ENCODE measurements at places on chromosomes 5 and 9.

DNA sequence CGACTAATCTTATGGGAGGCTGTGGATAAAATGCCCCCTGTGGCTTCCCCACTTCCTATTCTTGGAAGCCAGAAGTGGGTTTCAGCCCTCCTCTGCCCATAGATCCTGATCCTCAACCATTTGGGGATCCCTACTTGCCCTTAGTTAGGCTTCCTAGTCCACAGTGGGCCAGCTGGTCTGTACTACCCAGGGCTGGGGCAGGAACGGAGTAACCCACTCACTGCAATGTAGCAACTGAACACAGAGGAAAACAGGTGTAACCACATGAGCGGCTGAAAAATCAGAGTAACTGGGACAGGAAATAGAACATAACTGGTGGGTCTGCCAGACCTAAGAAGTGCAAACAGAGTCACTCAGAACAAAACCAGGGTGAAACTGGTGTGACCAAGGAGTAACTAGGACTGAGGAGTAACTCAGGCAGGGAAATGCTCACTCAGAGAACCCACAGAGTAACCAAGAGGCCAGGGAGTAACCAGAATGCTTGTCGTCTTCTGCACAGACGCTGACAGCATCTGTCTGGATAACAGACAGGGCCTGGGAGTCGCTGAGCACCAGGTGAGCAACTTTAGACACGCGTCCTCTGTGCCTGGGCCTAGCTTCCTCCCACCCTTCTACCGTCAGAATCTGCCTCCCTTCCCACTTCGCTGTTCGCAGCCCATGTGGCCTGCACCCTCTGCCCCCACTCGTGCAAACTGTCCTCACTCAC lies 1.0 kb downstream of the AQP3 start:
- no peak for DNase-seq

- no peak for DNase-seq
These were observed 29.2 kb upstream of the SMC5 start for GRCh38 chr9:70229579-70229978.

DNA sequence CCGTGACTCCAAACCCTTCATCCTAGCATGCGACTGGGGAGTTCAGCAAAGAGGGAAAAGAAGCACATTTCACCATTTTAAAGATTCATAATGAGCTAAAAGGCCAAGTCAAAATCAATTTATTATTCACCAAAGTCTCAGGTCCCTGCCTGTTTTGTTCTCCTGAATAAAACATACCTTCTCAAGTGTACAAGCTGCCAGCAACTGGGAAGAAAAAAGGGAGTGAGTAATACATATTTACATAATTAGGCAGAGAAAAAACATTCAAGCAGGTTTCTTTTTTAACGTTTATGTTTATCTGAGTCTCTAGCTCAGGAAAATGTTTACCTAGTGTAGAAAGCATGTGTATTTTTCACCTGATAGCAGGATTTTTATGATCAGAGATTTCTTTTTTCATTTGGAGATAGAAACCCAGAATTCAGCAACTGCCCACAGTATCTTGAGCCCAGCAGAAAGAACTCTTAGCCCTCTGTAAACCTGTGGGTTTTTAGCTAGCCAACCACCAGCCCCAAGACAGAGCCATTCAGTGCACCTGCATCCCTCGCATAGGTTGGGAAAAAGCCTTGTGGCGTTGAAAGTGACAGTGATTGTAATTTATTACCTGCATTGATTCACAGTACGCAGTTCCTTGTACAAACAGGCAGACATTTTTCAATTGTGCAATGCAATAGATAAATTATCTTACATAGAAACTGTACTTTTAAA lies 117.9 kb upstream of the GRIA1 start:
- no peak for DNase-seq

DNA sequence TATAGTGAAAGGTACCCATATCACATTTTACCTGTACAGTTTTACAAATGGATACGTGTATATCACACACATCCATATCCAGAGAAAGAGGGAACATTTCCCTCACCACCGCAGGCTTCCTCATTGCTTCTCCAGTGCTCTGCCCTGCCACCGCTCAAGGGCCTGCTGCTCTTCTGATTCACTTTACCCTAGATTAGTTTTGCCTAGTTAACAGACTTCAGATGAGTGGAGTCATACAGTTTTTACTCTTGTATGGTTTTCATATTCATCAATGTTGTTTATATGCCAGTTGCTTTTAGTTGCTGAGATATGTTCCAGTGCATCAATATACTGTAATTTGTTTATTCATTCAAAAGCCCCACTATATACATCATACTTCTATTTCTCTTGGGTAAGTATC lies 53.9 kb upstream of the POMT1 start:
- DNase-seq, result no peak

GRCh38 chr9:75467142-75467541 lies 378.8 kb downstream of the OSTF1 start:
- DNase-seq, result no peak

DNA sequence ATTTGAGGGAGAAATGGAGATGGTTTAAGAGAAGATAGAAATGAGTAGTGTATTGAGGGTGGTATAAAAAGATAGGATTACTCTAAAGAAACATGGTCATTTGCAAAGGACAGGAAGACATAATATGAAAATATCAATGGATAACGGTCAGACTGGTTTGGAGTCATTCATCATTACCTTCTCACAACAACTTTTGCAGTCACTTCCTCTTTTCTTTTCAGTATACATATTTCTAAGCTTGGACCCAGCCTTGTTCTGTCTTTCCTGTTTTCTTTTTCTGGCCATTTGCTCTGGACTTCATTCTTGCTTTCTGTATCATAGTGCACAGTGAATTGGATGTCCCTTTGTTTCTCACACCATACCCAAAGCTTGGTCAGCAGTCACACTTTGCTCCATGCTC lies 966.5 kb upstream of the TYRP1 start:
- DNase-seq, result no peak

DNA sequence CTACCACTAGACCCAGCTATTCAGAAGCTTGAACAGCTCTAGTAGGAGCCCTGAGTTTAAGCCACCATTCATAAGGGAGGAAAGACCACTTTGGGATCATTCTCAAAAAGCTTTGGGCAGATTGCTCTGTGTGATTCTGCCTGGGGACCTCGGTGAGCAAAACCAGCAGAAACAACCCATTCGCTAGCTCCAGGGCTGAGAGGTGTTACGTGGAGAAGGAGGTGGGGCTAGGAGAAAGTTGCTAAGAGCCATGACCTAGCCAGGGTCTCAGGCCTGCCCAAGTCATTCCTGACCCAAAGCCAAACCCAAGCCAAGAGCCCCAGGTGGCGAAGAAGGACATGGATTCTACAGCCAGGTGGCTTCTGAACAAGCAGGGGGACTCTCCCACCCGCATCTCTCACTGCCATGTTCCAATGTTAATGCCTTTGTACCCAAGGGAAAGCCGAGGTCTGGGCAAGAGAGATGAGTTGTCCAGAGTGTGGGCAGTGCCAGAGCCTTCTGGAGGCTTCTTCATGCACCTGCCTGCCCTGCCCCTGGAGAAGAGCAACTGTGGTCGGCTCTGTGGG lies 4.0 kb upstream of the BARHL1 start:
- no peak for DNase-seq

GRCh38 chr9:22580788-22581187 lies 134.2 kb downstream of the DMRTA1 start:
- DNase-seq, result no peak

- no peak for DNase-seq
These were observed 42.3 kb downstream of the B4GALT1 start for GRCh38 chr9:33124751-33125381.

- no peak for DNase-seq
These were observed 202.6 kb downstream of the NR3C1 start for GRCh38 chr5:143200781-143201398.

- no peak for DNase-seq
These were observed 142.9 kb downstream of the DMAC1 start for GRCh38 chr9:7656636-7657035.

DNA sequence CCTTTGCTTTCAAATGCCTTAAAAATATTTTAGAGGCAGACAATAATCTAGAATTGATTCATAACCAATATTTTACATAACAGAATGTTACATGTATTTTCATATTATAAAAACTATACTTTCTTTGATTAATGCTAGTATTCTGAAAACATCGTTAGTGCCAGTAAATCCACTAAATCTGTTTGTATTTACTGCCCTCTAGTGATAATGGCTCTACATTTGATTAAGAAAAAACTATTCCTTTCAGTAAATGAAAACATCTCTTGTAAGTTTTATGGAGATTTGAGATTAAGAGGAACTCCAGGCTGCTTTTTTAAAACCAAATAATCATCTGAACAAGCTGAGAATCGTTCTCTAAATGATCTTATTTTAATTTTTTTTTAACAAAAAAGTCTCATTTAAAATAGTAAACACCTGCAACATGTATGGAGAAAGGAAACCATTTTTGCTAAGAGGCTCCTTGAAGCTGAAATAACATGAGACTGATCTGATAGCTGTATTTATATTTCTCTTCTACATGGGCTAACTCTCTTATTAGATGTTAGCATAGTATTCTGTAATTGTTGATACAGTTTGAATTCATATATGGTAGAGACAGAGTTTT lies 424.7 kb downstream of the RAB3C start:
- no peak for DNase-seq

GRCh38 chr5:14464096-14464495 lies 117.5 kb upstream of the OTULINL start:
- no peak for DNase-seq

- DNase-seq, result no peak
These were observed 1096.3 kb upstream of the DMAC1 start for GRCh38 chr9:8895861-8896224.

DNA sequence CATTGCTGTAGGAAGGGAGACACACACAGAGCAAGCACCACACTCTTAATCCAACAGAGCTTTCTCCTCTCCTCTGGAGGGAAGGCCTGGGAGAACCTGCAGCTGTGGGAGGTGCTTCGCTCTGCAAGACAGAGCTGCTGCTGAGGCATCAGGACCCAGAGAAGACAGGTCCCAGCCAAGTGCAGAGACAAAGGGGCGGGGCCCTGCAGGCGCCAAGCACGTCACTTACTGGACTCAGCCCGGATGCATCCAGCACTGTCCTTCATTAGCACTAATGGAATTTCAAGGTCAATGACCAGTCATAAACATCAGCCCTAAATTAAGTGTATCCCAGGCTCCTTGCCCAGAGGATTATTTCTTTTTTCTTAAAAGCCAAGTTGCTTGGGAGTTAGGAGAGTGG lies 337.1 kb upstream of the PANK3 start:
- no peak for DNase-seq

DNA sequence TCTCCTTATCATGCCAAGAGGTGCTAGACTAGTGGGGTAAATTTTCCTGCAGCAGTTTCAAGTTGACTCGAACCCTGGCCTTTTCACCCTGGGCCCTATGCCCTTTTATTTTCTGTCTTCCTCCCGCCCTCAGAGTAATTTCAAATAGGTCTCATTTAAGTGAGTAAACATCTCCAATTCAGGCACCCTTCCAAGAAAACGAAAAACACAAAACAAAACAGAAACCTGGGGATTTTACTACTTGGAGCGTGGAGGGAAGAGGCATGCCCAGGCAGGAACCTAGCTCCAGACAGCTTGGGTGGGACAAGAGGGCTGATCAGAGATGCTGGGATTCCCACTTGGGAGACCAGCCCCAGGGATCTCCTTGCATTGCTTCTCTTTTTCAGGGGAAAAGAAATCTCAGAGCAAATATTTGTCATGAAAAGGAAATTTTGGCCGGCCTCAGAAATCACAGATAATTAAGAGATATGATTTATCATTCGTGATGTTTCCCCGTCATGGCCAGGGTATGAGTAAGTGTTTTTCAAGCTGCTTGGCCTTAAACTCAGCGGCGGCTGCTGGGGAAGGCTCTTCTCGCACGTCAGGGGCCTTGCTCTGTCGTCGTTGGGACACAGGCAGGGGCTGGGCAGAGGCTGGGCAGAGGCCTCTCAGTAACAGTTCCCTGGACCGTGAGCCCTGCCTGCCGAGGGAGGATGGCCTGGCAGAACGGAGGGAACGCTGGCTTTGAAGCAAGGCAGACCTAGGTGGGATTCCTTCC lies 248.6 kb upstream of the KLF4 start:
- DNase-seq, result no peak

GRCh38 chr9:114289571-114290481 lies 33.1 kb upstream of the ORM1 start:
- peak; percentile 81 for DNase-seq

- no peak for DNase-seq
These were observed 76.5 kb upstream of the OLFM1 start for GRCh38 chr9:135010921-135011320.

DNA sequence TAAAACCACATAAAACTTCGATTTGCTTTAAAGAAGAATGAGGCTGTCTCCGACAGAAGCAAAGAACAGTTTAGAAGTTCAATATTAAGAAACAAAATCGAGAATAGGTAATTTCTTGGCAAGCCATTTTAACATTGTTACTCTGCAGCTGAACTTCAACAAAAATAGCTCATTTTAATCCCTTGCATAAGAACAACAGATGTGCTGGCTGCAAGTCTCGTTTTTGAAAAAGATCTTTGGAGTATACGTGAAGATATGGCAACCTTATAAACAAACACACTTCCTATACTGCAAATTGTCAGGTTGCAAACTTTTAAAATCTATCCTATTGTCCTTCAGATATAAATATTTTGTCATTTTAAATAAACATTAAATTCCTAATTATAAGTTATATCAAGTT lies 71.5 kb downstream of the FBN2 start:
- DNase-seq, result no peak

DNA sequence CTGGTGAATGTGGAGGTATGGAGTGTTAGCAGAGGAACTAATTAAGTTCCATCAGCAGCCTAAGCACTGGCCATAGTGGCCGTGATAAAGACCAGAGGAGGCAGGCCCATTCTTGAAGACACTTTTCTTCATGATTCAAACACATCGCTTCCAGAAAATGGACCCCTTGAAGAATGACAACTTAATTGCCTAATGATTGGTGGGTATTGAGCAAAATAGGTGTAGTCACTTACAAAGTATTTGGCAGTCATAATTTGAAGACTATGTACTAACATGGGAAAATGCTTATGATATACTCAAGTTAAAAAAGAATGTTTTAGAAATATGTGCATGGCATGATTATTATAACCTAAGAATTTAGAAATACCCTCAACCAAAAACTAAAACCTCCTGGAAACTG lies 44.8 kb downstream of the MEGF10 start:
- DNase-seq, result no peak

GRCh38 chr5:151903243-151903653 lies 21.4 kb downstream of the GLRA1 start:
- no peak for DNase-seq

DNA sequence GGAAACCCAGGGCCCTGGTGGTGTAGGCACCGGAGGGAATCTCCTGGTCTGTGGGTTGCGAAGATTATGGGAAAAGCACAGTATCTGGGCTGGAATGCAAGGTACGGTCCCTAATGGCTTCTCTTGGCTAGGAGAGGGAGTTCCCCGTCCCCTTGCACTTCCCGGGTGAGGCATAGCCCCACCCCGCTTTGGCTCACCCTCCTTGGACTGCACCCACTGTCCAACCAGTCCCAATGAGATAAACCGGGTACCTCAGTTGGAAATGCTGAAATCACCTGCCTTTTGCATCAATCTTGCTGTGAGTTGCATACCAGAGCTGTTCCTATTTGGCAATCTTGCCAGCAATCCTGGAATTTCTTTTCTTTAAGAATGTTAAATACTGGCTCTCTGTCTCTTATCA lies 1429.1 kb downstream of the MAT2B start:
- no peak for DNase-seq

Data from osteocyte (in vitro differentiated cells).